Nephron progenitor cell (in vitro differentiated cells): ENCODE measurements at places on chromosomes 13 and 19.

GRCh38 chr13:34990399-34991214, 48.5 kb downstream of the NBEA start:
- DNase-seq: no peak
- peaks cover 54% of the 10 kb centered on the region for H3K36me3 ChIP-seq
- no peaks in the 10 kb centered on the region for H3K4me1 ChIP-seq
- no peak overlapping the region for H3K27ac ChIP-seq
- no peaks in the 10 kb centered on the region for H3K27me3 ChIP-seq

DNA sequence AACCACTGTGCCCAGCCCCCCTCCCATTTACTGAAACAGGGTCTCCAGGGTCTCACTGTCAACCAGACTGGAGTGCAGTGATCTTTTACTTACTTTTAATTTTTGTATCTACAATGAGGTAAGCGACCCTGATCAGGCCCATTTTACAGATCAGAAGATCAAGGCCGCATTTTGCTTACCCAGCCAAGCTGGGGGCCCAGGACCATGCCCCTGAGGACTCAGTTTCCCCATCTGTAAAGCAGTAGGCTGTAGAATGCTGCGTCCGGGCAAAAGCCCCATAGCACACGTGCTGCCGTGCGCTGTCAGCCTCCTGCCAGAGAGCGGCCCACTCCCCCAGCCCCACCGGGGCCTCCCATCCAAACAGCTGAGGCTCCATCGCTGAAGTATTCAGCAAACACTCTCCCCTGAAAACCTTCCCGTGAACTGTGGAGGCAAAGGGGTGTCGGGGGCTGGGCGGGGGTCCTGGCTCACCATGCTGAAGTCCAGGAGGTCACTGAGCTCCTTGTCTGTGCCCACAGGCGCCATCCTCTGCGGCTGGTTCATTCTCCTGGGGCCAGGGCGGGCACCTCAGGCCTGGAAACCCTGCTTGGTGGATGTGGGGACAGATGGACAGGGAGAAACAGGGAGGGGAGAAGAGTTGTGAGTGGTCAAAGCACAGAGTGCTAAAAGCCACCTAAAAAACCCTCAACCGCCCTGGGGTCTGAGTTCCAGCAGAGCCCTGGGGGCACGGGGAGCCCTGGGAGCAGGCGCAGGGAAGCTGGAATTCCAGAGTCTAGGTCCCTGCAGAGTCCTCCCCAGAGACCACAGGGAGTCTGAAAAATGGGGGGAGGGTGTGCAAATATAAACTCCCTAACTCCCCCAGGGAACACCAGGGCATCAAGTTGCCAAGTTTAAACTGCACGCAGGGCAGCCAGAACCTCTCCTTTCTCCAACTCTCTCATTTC, 2.4 kb downstream of the TCF3 start:
- H3K4me3 ChIP-seq: peak overlapping the region; percentile 95
- peaks cover 37% of the 10 kb centered on the region for H3K4me1 ChIP-seq
- H3K36me3 ChIP-seq: peaks cover 18% of the 10 kb centered on the region
- H3K27me3 ChIP-seq: no peaks in the 10 kb centered on the region

DNA sequence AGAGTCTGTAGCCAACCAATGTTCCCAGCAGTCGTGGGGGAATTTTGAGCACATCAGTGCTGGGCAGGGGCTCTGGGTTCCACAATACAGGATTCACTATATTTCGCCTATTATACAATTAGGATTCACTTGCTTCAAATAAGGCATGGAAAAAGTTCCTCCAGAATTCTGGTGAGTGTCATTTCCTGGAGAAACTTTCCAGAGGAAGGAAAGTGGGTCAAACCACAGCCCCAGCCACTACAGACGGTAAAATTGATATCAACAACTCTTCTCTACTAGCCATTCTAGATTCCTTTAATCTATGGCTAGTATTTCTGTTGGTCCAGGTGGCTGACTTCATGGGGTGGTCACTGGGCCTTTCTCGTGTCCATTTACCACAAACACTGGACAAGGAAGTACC, 10.5 kb downstream of the MYCBP2 start:
- H3K27me3 ChIP-seq: no peaks in the 10 kb centered on the region
- peaks cover 22% of the 10 kb centered on the region for H3K4me1 ChIP-seq
- DNase-seq: no peak
- H3K36me3 ChIP-seq: no peaks in the 10 kb centered on the region
- H3K27ac ChIP-seq: no peak overlapping the region

- peaks cover 3% of the 10 kb centered on the region for H3K27me3 ChIP-seq
- H3K4me1 ChIP-seq: peaks cover 8% of the 10 kb centered on the region
- no peak for DNase-seq
- H3K36me3 ChIP-seq: no peaks in the 10 kb centered on the region
- no peak overlapping the region for H3K27ac ChIP-seq
- no peak overlapping the region for H3K4me3 ChIP-seq
These were observed 21.6 kb downstream of the EFNA2 start for GRCh38 chr19:1307320-1307719.

- DNase-seq: no peak
- no peaks in the 10 kb centered on the region for H3K4me1 ChIP-seq
- no peak overlapping the region for H3K27ac ChIP-seq
- no peak overlapping the region for H3K4me3 ChIP-seq
These were observed 23.5 kb upstream of the DLEU7 start for GRCh38 chr13:50866817-50867636.
